ENCODE measurements at places on chromosomes 3 and 15. TPM values are rescaled to one million over a fixed set of nuclear protein-coding genes. Genes with fewer than 3 reads are reported as not detected.

- no peak for DNase-seq
These were observed 355.1 kb downstream of the CLSTN2 start for GRCh38 chr3:140290105-140290504.

Gene SEC22A
- total RNA-seq: 6.2 TPM

DNA sequence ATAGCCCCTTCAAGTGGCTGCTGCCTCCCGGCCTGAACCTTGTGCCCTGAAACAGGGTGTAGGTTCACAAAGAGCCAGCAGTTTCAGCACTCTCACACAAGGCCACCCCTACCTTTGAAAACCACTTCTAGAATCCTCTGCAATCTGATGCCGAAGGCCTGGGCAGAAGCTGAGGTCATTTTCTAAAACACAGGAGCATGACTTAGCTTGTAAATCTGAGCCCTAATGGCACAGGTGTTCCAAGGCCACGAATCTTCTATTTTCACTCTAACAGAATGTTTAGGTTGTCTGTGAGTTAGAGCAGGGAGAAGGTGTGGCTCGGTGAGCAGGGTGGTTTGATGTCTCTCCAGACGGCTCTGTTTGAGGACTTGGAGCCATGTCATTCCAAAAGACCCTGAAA, 62.3 kb downstream of the SYNM start:
- no peak for DNase-seq

DNA sequence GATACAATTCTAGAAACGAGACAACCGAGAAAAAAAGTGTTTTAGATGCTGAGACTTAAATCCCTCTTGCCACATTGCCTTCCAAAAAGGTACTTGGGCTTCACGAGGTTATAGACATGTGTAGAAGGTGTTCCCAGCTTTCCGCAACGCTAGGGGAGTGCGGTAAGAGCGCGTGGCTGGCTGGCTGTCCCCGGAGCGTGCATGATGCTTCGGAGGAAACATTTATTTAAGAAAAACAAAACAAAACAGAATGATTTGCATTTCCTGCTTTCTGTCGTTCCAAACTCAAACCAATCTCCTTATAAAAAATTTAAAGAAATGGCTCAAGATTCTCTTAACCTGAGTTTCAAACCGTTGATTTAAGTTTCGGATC, 841 bp downstream of the SLC6A20 start:
- DNase-seq: no peak

DNA sequence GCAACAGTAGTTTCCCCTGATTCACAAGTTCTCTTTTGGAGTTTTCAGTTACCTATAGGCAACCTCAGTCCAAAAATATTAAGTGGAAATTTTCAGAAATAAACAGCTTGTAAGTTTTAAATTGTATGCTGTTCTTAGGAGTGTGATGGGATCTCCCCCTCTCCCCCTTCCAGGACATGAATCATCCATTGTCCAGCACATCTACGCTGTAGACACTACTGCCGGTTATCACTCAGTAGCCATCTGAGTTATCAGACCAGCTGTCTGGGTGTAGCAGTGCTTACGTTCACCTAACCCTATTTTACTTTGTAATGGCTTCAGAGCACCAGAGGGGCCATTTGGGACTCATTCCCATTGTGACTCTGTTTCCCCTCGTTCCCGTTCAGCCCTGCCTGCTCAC, 96.7 kb upstream of the PLXNA1 start:
- DNase-seq: no peak

DNA sequence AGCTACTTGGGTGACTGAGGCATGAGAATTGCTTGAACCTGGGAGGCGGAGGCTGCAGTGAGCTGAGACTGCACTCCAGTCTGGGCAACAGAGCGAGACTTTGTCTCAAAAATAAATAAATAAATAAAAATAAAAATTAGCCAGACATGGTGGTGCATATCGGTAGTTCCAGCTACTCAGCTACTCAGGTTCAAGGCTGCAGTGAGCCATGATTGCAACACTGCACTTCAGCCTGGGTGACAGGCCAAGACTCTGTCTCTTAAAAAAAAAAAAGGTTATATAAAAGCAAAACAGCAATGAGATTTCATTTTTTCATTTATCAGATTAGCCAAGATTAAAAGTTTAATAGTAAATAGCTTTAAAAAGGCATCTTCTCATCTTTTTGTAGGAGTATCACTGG, 2.9 kb downstream of the TGM4 start:
- no peak for DNase-seq

Gene CELF6
- 0.13 TPM for total RNA-seq

DNA sequence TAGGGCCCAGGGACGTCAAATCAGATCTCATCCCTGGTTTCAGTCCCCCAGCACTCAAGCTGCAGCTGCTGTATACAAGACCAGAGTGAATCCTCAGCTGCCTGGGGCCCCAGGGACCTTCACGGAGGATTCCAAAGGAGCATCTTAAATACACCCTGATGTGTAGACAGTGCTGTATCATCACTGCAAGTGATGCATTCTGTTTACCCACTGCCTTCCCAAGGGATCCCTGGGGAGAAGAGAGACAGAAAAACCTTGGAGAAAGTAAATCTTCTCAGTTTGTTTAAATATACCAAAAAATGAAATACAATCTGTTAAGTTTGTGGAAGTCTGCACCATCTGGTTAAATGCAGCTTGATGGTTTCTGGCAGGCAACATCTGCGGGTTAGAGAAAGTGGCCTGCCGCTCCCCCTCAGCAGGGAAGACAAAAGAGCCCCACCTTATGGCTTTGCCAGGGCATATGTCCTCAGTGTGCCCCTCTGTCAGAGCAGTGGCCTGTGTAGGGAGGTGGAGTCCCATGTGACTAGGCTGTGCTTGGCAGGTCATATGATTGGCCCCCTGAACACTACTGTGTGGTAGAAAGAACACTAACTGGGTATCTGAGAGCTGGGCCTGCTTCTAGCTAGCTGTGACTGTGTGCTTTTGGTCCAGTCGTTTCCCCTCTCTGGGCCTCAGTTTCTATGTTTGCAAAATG, 222.2 kb upstream of the TRIM42 start:
- DNase-seq: no peak

DNA sequence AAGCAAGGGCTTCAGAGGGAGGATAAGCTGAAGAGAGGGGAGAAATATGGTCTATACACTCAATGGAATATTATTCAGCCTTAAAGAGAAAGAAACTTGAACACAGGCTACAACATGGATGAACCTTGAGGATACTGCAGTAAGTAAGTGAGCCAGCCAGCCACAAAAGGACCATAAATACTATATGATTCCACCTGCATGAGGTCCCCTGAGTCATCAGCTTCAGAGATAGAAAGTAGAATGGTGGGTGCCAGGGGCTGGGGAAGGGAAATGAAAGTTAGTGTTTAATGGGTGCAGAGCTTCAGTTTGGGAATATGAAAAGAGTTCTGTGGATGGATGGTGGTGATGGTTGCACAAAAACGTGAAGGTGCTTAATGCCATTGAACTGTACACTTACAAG, 68.4 kb upstream of the SEC13 start:
- no peak for DNase-seq

Gene RSL24D1
- 111 TPM for total RNA-seq

DNA sequence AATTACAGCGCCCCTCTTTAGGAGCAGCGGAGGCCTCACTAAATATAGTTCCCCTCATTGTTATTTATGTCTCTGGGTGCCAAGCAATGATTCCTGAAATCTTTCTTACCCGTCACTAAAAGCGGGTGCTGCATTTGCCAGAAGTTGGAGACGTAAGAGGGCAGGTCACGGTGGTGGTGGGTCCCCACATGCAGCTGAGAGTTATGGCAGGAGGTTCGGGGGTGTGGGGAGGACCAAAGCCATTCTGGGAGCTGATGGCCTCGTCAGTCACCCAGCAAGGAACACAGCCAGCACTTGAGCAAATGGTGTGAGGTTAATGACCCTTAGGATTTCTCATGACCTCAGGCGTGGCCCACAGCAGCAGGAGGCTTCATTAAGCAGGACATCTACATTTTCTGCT, 129.2 kb downstream of the RAB11A start:
- no peak for DNase-seq

DNA sequence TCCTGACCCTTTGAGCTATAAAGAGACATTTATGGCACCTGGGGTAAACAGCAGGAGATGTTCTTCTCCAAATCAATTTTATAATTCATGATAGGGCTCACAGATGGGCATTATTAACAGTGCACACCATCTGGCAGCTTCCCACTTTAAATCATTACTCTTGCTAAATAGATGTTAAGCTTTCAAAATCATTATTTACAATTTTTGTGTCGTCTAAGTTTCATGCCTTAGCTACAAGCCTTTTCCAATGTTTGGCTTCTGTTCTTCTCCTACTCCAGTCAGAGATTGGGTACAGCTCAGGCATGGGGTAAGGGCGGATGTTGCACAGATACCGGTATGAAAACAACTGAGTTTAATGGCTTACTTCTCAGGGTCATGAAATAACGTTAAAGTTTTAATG, 120.9 kb upstream of the PFN2 start:
- no peak for DNase-seq

DNA sequence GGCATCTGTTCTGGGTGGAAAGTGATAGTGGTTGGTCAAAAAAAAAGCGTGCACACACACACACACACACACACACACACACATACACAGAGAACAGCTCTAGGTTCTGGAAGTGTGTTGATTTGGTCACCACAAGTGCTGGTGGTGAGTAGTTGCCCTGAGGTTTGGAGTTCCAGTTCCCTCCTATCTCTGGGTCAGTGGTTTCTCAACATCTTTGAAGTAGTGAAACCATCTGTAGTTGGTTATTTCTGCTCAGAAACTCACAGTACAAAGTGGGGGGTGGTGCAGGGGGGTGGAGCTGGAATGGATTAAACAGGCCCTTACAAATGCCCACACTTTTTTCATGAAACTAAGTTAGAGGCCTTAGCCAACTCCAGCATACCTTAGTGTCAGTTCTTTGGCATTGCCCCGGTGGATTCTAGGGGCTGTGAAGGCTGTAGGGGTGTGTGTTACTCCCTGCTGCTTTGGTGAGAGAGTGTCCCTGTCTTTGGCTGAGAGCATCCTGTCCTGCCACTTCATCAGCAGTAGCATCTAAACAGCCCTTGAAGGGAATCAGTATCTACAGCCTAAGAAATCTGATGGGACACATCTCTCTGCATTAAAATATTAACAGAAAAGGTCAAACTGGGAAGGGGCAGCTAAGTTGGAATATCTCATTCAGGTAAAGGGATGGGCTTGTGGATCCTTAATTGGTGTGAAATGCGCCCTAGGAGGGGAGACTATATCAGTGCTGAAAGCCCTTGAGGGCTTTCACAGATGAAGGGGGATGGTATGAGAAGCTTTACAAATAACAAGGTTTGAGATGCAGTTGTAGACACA, 20.6 kb downstream of the SMAD3 start:
- DNase-seq: no peak

- DNase-seq: no peak
These were observed 1.9 kb downstream of the GNAT1 start for GRCh38 chr3:50193286-50193685.

Gene HSPBAP1
- total RNA-seq: 8.9 TPM

DNA sequence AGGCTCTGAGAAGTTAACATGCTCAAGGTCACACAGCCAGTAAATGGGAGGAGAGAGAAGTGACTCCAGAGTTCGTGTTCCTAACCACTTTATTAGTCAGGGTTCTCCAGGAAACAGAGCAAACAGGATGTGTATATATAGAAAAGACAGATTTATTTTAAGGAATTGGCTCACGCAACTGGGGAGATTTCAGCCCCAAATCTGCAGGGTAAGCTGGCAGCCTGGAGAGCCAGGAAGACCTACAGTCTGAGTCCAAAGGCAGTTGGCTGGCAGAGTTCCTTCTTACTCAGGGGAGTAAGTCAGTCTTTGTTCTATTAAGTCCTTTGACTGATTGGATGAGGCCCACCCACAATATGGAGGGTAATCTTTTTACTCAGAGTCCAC, 118.2 kb upstream of the PROK2 start:
- no peak for DNase-seq

GRCh38 chr15:89479173-89479572, 17.2 kb downstream of the RHCG start:
- no peak for DNase-seq
